ENCODE measurements at places on chromosomes 3 and 15. TPM values are rescaled to one million over a fixed set of nuclear protein-coding genes. Genes with fewer than 3 reads are reported as not detected.

Gene GOLGA6L10
- 0.94 TPM for total RNA-seq

Gene KCNAB1
- total RNA-seq = 0.63 TPM

Gene XCR1
- not detected for total RNA-seq

Gene C3orf70
- 0.90 TPM for total RNA-seq

Gene ASB14
- total RNA-seq = not detected

Gene SEMA3G
- total RNA-seq = 27.2 TPM

Gene ZSCAN29
- total RNA-seq = 15.8 TPM

Gene CPLX3
- total RNA-seq = not detected

Gene ROPN1
- total RNA-seq = not detected

Gene FEZF2
- total RNA-seq = not detected

Gene ISL2
- 0.47 TPM for total RNA-seq

Gene SETD5
- 36.0 TPM for total RNA-seq

Gene TFG
- total RNA-seq = 47.4 TPM

Gene NEK10
- 9.0 TPM for total RNA-seq

Gene ACVR2B
- total RNA-seq = 3.4 TPM

Gene AEN
- 80.6 TPM for total RNA-seq

Gene ZNF660
- total RNA-seq = 0.63 TPM

Gene MLF1
- total RNA-seq = 6.6 TPM

Gene AGBL1
- not detected for total RNA-seq

Gene LRRC57
- 14.4 TPM for total RNA-seq

Gene GOLGA8O
- total RNA-seq = 0.09 TPM

Gene CLDN1
- total RNA-seq = 0.47 TPM

Gene LIPH
- total RNA-seq = 2.5 TPM

Gene ZDHHC23
- total RNA-seq = 1.9 TPM

Gene GABPB1
- 66.9 TPM for total RNA-seq

Gene NME9
- total RNA-seq = not detected

Gene IQCF6
- total RNA-seq = not detected

Gene LRRK1
- 16.9 TPM for total RNA-seq

Gene SNRPA1
- 13.8 TPM for total RNA-seq

Gene ZNF501
- 7.8 TPM for total RNA-seq

Gene HIGD2B
- not detected for total RNA-seq

Gene SNX22
- total RNA-seq = 0.28 TPM

Gene GOLGA8J
- not detected for total RNA-seq

Gene USP50
- 0.09 TPM for total RNA-seq

Gene OCA2
- not detected for total RNA-seq

Gene AHSG
- not detected for total RNA-seq

Gene SPESP1
- 1.0 TPM for total RNA-seq

Gene PEX11A
- total RNA-seq = 3.4 TPM

Gene SELENOS
- total RNA-seq = 69.5 TPM

Gene PIF1
- total RNA-seq = 6.3 TPM

Gene C3orf85
- total RNA-seq = not detected

Gene SOX2
- total RNA-seq = not detected

Gene UBE2E1
- total RNA-seq = 95.9 TPM

Gene PPARG
- total RNA-seq = 12.6 TPM

Gene PTX3
- 407 TPM for total RNA-seq

Gene STAB1
- total RNA-seq = 278 TPM

Gene REC114
- not detected for total RNA-seq

Gene SLC38A3
- total RNA-seq = not detected

Gene SH2D7
- total RNA-seq = not detected

Gene KCNMB3
- 1.2 TPM for total RNA-seq

Gene MKRN2
- total RNA-seq = 31.2 TPM

Measured in endothelial cell of coronary artery (primary cell).